ENCODE measurements at places on chromosomes 13 and 19.

- DNase-seq = no peak
Measured at GRCh38 chr13:97879646-97880310, 73.7 kb upstream of the IPO5 start.

DNA sequence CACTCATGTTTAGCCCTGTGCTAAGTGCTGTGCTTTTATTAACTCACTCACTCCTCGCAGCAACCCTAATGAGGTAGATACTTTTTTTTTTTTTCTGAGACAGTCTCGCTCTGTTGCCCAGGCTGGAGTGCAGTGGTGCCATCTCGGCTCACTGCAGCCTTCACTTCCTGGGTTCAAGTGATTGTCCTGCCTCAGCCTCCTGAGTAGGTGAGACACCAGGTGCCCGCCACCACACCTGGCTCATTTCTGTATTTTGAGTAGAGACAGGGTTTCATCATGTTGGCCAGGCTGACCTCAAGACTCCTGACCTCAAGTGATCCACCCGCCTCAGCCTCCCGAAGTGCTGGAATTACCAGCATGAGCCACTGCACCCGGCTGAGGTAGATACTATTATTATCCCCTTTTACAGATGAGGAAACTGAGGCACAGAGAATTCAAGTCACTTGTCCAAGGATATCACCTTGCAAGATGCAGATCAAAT lies 2.5 kb downstream of the ITPKC start:
- no peak for DNase-seq

DNA sequence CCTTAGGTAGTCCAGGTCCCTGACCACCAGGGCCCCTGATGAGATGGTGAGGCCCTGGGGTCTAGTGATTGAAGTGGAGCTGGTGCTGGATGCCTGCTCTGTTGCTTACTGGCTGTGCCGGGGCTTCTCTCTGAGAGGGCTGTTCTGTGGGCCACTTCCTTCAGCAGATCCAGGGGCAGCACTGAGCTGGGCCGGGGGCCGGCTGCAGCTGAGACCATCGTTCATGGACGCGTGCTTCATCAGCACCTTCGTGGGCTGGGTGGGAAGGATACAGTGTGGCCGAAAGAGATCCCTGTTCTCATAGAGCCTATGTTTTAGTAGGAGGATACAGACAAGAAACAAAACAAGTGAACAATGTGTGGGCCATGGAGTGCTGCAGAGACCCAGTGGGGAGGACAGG lies 33.2 kb upstream of the TEX29 start:
- no peak for DNase-seq

GRCh38 chr13:110126391-110126961 lies 180.5 kb downstream of the COL4A1 start:
- peak; percentile 92 for DNase-seq

- DNase-seq = no peak
Measured at GRCh38 chr13:107348471-107348870, 780.5 kb upstream of the ARGLU1 start.

DNA sequence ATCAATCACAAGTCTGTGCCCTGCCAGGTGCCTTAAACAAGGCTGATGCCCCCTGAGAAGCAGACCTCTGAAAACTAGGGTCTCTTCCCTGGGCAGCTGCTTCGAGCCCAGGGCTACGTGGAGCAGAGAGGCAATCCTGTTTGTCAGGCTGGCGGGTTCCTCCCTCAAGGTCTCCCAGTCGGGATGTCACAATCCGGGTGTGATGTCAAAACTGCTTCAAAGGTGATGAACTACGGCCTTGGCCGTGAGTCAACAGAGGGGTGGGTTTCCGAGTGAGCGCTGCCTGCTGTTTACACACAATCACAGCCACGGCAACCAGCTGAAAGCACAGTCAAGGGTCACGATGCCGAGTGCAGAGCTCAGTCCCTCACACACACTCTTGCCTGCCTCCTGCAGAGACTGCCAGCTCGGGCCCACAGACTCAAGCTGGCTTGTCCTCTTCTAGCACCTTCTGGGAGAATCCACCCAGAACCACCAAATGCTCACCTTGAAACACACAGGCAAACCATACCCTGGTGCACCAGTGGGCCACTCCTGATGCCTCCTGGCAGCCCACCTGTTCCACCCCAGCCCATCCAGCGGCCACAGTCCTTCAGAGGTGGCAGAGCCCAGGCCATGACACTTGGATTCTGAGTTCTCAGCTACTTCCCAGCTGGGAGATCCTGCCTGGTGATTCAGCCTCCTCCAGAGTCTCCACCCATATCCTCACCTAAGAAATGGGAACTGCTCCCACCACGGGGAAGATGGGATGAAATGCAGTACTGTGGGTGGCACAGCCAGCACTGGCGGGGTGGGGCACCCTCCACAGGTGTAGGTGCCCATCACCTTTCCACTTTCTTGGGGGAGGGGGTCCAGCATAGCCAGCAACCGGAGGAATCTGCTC lies 6.8 kb downstream of the ELL start:
- DNase-seq = no peak
